ENCODE measurements at places on chromosomes 2 and 18. TPM values are rescaled to one million over a fixed set of nuclear protein-coding genes. Genes with fewer than 3 reads are reported as not detected.

DNA sequence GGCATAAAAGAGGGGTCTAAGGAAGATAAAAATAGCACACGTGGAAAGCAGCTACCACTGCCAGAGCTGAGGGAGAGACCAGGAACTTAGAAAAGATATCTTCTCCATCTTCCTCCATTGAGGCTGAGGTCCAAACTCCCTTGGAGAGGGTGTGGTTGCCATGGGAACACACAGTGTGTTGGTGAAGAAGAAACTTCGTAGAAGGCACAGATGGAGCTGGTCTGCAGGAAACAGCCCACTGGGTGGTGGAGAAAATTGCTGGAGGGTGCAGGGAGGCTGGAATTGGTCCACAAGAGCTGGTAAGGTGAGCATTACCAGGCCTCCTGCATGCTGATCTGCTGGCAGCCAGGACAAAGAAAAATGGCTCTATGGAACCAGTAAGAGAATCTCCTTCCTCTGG is 191.0 kb downstream of the HRH4 start:
- DNase-seq: no peak

GRCh38 chr2:101658387-101658786 is 39.1 kb upstream of the MAP4K4 start:
- no peak for DNase-seq

GRCh38 chr2:232523682-232524597 is 2.0 kb upstream of the CHRND start:
- DNase-seq: peak; percentile 61

DNA sequence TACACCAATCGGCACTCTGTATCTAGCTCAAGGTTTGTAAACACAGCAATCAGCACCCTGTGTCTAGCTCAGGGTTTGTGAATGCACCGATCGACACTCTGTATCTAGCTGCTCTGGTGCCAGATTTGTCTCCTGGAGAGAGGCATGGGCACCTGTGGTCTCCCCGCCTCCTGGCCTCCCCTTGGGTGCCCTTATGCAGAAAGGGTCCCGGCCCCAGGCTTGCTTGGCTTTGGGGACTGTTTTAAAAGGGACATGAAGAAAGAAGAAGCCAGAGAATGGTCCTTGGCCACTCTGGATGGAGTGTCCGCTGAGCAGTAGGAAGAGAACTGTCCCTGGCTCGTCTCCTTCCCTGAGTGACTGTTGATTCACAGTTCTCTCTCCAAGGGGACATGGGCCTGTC is 11.5 kb upstream of the ALPP start:
- no peak for DNase-seq

DNA sequence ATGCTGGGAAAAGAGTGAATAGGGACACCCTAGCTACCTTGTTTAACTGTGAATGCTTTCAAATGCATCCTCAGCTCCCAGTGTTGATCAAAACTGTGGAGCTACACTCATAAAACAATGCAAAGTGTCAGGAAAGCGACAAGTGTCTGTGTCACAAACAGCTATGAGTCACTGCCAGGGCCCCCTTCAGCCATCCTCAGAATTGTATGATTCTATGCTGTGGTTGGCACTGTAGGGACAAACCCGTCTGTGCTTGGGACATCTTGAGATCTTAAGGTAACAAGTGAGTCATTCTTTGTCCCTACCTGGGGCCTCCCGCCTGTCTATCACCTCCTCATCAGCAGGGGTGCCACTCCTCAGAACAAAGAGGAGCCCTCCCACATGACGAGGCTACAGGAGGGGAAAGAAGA is 42.4 kb downstream of the KLF7 start:
- no peak for DNase-seq

GRCh38 chr2:106115250-106115649 is 78.9 kb downstream of the UXS1 start:
- DNase-seq: no peak

DNA sequence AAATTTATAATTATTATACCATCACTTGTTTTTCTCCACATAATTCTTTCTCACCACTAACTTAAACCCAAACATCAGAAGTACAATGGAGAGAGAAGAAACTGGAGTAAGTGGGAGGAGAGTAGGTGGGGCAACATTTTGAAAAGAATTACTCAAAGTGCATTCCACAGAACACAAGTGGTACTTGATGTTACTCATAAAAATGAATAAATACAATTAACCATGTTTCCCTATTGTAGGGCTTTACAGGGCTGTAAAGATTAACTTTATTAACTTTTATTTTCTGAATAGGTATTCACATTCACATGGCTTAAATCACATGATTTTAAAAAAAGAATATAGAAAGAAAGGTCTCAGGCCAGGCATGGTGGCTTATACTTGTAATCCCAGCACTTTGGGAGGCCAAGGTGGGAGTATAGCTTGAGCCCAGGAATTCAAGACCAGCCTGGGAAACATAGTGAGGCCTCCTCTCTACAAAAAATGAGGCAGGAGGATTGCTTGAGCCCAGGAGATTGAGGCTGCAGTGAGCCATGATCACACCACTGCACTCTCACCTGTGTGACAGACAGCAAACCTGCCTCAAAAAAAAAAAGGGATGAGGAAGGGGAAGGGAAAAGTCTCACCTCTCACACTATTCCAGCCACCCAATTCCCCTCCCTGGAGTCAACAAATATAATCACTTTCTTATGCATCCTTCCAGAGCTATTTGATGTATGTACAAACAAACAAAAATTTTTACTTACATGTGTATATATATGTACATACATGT is 47.1 kb downstream of the KCNG3 start:
- no peak for DNase-seq

GRCh38 chr2:48175254-48175653 is 269.0 kb upstream of the FBXO11 start:
- no peak for DNase-seq

GRCh38 chr2:28583899-28584553 is 88.2 kb downstream of the PLB1 start:
- DNase-seq: peak; percentile 47

DNA sequence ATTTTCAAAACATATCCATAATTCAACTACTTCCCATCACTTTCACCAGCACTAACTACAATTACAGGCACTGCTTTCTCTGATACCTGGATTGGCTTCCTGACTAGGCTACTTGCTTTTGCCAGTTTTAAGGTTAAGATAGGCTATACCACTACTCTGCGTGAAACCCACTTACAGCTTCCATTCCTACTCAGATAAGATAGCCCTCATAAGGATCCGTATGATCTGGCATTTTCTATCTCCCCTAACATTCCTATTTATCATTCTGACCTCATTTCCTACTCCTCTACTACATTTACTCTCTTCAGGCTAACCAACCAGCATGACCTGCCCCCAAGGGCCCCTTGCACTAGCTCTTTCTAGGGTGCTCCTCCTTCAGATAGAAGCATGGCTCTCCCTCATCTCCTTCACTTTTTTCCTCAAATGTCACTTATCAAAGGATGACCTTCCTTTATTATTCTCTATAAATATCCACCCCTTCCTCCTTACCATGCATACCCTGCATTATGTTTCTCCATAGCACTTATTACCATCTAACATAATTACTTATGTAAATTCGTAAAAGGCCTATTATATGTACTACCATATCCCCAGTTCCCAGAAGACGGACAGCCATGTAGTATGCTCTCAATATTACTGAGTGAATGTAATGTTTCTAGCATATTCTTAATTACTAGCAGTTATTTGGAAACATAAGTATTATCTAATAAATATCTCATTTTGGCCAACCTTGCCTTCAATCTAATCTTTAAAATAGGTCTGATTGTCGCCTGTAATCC is 4.4 kb downstream of the TIA1 start:
- no peak for DNase-seq

DNA sequence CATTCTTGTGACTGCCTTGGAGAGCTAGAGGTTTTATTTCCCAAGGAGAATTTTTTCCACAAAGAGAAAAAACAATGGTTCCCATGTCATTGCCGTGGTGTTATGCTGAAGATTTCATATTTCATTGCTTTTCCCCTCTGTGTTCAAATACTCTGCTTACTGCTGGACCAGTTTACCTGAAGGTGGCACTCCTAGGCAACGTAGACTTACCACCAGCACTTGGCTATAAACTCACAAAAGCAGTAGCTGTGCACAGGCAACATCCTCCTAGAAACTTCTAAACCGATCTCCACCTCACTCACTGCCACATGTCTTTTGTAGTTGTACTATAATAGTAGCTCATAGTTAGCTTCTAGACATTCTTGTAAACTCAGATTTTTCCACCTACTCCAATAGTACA is 1319.7 kb upstream of the CRIM1 start:
- no peak for DNase-seq

The IL36RN gene
- total RNA-seq: not detected

The DCDC2C gene
- total RNA-seq: not detected

Data from ovary (tissue), 10 donors.